ENCODE measurements at places on chromosomes 7 and 10.

- DNase-seq, result no peak
Measured at GRCh38 chr7:1520539-1521234, 9.8 kb upstream of the MAFK start.

DNA sequence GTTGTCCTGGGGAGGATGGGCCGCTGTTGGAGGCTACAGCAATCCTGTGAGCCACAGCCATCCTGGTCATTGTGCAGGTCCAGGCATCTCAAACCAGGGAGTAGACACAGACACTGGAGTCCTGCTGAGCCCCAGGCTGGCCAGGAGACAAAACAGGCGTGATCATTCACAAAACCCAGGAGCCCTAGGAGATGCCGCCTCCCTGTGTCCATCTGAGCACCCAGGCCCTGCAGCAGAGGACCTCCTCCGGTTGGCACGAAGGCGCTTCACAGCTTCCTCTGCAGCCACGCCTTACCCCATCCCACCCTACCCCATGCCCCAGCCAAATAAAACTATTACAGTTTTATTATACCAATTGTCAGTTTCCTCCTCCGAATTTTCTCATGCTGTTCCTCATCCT lies 183.6 kb downstream of the PLXNA4 start:
- DNase-seq, result no peak

- no peak for DNase-seq
Measured at GRCh38 chr7:8481752-8482446, 48.5 kb downstream of the NXPH1 start.

DNA sequence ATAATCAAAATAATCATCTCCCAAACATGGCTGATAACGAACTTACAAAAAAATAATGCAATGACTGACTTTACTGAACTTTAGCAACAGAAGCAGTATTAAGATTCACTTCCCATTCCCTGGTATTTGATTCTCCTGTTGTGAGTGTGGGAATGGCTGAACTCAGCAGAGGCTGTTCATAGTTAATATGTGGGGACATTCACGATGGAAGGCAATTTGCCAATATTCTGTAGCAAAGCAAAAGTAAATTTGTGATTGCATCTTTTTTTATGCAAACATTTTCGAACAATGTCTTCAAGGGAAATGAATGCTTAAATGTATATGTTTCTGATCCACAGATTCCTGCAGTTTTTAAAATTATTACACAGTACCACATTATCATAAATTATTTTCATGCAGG lies 431.7 kb upstream of the KLF6 start:
- no peak for DNase-seq

- DNase-seq, result no peak
Measured at GRCh38 chr10:117656385-117657367, 114.1 kb downstream of the EMX2 start.

GRCh38 chr7:99642027-99642426 lies 25.3 kb downstream of the ZSCAN25 start:
- DNase-seq, result no peak

DNA sequence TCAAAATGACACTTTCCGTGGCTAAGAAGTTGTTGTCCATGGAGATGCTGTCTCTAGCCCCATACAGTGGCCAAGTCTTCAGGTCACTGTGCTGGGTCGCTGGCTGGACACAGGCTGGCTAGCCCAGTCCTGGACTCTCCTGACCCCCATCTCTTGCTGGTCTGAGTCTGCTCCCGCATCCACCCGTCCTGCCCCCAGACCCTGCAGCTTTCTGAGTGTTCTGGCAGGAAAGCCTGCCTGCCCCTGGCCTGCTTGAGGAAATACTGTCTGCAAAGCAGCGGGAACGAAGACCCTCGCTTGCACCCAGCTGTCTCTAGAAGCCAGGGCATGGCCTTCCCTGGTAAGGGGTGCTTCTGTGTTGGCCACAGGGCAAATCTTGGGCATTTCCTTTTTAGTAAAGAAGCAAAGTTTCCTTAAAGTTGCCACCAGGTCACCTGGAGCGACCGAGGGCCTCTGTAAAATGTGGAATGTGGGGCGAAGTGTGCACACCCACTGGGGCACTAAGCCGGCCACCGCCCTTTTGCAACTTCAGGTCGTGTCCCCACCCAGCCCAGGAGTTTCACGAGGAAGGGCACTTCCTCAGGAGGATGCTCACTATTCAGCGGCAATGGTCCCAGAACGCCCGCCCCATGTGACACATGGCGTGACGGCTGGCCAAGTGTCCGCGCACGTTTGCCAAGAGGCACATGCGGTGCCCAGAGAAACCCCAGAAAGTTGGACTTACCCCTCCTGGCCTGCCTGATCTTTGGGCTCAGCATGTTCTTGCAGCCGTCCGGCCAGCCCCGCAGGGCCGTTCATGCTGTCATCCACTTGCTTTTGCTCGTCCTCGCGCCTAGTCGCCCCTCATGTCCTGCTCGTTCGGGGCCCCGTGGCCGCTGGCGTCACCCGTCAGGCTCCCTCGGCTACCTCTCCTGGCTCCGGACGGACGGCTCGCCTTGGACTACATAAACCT lies 558 bp downstream of the ARHGAP22 start:
- DNase-seq, result peak; percentile 75

- DNase-seq, result no peak
Measured at GRCh38 chr7:30968294-30968693, 4.5 kb downstream of the GHRHR start.

- DNase-seq, result peak; percentile 7
Measured at GRCh38 chr10:58335306-58336005, 650 bp downstream of the UBE2D1 start.

- no peak for DNase-seq
Measured at GRCh38 chr7:68958571-68958970, 639.7 kb upstream of the AUTS2 start.

DNA sequence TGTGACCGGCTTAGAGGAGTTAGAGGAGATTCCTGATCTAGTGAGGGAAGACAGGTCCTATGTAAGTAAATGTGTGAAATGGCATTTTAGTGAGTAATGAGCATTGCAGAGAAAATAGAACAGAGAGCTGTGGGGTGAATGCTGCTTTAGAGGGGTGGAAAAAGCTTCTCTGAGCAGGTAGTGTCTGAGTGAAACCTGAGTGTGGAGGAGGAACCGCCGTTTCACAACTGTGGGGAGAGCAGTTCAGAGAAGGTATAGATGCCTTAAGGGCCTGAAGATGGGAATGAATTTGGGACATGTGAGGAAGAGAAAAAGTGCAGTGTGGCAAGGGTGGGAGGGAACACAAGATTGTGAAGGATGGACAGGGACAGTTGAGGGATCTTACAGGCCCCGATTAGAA lies 21.6 kb downstream of the FBH1 start:
- no peak for DNase-seq

- no peak for DNase-seq
Measured at GRCh38 chr10:112135604-112136003, 48.0 kb downstream of the GPAM start.

GRCh38 chr7:1193593-1194424 lies 33.8 kb upstream of the ZFAND2A start:
- DNase-seq, result no peak

DNA sequence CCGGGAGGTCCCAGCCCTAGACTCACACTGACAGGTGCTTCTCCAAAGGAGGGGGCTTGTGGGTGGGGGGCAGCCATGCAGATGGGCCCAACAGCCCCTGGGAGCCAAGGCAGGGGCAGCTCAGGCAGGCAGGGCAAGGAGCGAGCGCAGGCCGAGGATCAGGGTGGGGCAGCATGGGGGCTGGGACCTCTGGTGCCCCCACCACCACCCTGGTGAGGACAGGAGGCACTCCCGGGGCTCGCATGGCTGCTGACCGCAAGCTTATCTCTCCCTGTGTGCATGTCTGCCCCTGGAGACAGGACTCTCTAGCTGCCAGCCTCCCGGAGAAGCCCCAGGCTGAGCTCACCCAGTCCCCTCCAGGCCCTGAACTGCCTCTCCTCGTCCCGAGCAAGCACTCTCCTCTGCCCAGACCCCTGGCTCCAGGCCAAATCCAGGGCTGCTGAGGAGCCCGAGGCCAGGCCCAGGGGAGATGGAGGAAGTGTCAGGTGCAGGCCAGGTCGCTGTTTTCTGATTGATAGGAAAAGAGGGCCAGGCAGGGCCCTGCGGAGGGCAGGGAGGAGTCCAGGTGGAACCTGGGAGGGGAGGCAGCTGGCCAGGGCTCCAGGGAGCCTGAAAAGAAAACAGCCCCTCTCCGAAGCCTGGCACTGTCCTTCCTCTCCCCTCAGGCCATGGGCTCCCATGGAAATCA lies 39.0 kb downstream of the PDGFA start:
- no peak for DNase-seq

DNA sequence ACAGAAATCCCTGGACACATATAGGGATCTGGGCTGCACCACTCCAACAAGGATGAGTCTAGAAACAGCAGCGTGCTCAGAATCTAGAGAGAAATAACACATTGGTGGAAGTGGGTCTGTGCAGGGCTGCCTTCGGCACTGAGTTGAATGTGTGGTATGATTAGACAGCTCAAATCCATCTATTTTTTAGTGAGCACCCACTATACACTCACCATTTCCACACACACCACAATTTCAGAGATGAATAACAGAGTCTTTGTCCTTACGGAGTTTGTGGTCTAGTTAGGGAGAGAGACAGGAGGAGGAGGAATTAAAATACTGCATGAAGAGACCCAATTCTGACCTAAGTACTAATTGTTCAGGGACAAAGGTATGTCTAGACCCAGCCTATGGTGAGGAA lies 44.2 kb downstream of the JAZF1 start:
- DNase-seq, result no peak

DNA sequence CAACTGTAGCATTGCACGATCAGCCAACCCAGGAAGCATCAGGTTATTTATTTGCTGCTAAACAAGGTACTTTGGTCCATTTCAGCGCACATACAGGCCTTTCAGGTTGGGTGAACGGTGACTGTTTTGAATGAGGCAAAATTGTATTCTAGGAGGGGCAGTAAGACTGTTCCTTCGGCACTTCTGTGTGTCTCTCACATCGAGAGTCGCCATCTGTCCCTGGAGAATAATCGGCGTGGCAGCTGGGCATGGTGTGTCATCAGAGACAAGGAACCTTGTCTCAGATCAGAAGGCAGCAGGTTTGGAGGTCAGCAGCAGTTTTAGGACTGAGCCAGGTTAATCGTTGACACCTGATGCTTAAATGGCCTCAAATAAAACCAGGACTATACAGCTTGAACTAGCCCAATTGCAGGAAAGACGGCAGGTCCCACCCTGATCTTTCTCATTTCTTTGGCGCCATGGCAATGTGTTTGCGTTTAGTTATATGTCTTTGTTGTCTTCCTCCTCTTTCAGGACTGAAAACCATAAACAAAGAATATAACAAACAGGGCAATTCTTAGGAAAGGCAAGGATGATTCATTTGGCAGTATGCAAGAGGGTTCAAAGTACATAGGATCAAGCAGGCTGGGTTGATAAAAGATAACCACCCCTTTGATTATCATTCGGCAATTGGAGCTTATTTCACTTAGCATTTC lies 92.0 kb upstream of the PRR15 start:
- DNase-seq, result no peak

DNA sequence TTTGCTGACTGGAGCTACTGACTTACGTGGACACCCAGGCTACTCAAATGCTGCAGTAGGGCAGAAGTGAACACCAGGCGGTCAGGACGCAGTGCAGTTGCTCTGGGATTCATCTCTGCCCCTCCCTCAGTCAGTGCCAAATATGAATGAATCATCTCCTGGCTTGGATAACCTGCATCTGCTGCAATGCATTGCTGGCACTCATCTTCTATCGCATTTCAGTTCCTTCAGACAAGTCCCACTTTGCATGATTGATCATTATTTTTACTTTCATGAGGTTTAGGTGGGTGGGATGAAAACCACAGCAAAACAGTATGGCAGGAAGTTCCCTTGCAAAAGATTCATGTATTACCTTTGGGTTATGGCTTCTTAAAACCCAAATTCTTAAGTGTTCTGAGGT lies 224.6 kb upstream of the NRP1 start:
- no peak for DNase-seq

DNA sequence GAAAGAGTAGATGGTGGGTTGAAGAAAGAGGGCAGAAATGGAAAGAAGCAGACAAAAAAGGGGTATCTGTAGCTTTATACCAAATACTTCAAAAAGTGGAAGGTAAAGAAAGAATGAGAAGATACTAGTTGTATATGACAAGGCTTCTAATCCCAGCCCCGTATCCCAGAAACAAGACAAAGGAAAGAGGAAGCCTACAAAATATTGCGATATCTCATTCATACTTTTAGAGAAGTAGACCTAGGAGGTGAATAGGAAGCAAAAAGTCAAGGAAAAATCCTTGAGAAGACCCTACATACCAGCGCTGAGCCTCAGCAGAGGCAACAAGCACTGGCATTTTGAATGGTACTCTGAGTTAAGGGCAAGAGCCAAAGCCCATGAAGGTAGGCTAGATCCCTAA lies 26.6 kb downstream of the PHTF2 start:
- no peak for DNase-seq

- no peak for DNase-seq
Measured at GRCh38 chr7:78487464-78487863, 688.9 kb downstream of the PHTF2 start.

GRCh38 chr7:13117103-13117502 lies 429.7 kb downstream of the ARL4A start:
- no peak for DNase-seq

- no peak for DNase-seq
Measured at GRCh38 chr10:15242261-15242840, 73.9 kb upstream of the NMT2 start.

DNA sequence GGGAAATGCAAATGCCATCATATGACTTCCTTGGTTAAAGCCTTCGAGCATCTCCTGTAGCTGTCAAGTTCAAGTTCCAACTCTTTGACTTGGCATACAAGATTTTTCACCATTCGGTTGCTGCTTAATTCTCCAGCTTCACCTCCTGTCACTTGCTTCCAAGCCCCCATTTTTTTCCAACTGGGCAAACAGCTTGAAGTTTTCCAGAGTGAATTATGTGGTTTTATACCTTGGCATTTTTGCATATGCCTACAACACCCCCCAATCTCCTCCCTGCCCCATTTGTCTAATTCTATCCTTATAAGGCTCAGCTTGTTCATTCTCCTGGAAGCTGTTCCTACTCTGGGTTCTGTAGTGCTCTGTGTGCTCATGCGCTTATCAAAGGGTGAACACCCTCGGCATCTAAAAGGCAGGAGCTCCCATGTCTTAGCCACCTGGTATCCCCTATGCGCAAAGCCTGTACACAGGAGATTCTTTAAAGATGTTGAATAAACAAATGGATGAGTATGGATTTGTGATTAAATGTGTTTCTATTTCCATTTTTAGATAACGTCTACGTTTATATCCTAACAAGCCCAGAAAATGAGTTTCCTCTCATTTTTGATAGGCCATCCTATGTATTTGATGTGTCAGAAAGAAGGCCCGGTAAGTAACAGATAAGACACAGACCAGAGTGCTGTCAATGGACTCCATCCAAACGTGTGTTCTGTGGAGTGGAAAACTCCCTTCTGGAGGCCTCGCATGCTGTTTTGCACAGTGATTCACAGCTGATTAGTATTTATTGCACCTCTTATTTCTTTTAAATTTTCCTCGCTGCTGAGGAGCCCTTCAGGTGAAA lies 52.5 kb downstream of the CDHR3 start:
- no peak for DNase-seq

DNA sequence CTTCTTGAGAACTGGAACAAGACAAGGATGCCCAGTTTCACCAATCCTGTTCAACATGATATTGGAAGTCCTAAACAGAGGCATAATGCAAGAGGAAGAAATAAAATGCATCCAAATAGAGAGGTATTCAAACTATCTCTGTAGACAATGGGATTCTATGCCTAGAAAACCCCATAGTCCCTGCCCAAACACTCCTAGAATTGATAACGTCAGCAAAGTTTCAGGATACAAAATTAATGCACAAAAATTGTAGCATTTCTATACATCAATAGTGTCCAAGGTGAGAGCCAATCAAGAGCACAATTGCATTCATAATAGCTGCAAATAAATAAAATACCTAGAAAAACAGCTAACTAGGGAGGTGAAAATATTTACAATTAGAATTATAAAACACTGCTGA lies 72.5 kb downstream of the PCDH15 start:
- DNase-seq, result no peak

GRCh38 chr7:22305706-22306105 lies 51.2 kb downstream of the RAPGEF5 start:
- DNase-seq, result no peak
